ENCODE measurements at places on chromosomes 11 and 22.

- DNase-seq, result no peak
These were observed 195.7 kb downstream of the ADAMTS15 start for GRCh38 chr11:130644187-130644586.

DNA sequence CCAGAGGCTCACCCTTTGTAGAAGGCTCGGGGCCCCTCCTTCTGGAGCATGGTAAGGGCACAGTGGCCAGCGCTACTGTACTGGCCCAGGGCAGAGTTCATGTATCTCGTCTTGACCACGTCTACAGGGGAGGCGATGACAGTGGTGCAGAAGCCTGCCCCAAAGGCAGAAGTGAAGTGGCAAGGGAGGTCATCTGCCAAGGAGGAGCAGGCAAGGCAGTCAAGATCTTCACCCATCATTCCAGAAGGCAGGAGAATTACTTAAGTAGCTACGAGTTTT, 7.2 kb downstream of the UCP2 start:
- no peak for DNase-seq

DNA sequence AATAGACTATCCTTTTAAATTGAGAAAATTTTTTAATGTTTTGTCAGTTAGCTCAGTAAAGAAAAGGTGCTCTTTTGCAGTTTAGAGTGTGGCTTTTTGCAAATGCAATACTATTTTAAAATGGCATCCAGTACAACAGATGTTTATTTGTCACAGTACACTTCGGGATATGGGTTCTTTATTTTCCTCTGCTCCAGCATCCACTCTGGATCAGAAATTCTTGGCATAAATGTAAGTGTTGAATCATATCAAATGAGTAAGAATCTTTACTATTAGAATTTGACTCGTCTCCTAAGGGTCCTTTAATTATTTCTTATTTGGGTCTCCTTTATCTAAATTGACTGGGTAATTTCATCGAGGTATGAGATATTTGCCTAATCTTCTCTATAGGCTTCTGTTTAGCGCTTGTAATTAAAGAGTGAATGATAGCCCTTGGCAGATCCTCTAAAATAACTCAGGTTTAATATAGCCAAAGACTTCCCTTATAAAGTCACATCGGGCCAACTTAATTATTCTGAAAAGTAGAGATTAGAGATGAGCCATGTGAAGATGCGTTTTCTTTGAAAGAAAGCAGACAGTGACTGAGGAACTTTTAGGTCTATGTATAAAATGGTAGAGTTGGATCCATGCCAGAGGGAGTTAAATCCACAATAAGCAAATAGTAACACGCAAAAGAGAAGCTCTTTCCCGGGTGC, 132.7 kb downstream of the CASP12 start:
- DNase-seq, result no peak

GRCh38 chr11:121561716-121562115, 108.9 kb upstream of the SORL1-AS1 start:
- DNase-seq, result no peak

DNA sequence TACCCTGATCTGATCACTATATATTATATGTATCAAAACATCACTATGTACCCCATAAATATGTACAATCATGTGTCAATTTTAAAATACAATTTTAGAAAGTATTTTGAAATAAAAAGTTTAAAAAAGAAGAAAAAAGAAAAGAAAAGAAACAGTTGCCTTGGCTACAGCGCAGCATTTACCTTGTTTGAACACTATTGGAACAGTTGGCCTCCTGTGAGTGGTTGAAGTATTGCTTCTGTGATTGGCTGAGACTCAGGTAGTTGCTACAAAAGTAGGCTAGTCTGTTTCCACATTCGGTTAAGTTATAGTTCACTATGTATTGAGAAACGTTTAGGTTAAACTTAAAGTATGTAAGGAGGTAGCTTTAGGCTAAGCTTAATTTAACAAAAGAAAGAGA, 7.9 kb upstream of the DTX4 start:
- no peak for DNase-seq
